HS-27A (cell line): ENCODE measurements at places on chromosomes 13 and 19.

- no peak for DNase-seq
Measured at GRCh38 chr19:14183741-14184350, 22.1 kb downstream of the ADGRL1 start.

- no peak for DNase-seq
Measured at GRCh38 chr13:20258963-20259288, 26.8 kb upstream of the GJB6 start.

DNA sequence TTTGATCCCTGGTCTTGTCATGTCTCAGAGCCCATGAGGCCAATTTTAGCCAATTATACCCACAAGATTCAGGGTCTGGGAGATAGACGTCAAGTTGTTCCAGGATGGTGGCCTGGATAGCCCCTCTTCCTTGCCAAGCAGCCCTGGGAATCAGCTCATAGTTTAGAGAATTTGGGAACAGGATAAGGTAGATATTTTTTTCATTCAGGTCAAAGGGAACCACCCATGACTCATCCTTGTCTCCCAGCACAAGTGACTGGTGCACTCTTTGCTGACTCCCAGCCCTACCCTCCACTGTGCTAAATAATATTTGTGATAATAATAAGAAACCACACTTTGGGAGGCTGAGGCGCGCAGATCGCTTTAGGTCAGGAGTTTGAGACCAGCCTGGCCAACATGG is 17.1 kb upstream of the S1PR4 start:
- DNase-seq: no peak

DNA sequence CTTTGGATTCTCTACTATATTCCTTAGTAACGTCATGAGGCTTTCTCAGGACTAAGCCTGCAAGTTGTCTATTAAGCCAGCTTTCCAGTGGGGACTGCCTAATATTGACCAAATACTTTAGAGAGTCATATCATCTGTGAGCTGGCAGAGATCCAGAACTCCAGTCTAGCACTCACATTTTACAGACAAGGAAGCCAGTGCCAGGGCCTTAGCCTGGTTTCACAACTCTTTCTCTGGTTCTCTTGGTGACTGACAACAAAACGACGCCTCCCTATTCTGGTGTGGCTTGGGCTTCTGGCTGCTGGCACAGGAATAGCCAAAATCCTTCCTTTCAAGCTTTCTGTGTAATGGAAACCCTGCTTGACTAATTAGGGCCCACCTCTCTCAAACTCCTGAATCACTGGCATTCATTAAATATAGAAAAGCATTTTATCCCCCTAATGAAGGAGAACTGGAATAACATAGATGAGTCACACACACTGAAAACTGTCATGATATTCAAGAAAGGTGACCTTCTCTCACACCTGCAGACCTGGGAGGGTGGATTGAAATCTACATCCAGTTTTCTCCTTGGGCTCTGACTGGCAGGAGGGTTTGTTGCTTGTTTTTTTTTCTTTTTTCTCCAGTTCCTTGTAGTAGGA is 75.2 kb upstream of the UBL3 start:
- peak; percentile 63 for DNase-seq

GRCh38 chr19:1064661-1065605 is 2.0 kb upstream of the ARHGAP45 start:
- no peak for DNase-seq
